Panc1 (cell line): ENCODE measurements at places on chromosomes 5 and 9. TPM values are rescaled to one million over a fixed set of nuclear protein-coding genes. Genes with fewer than 3 reads are reported as not detected.

The C5orf22 gene
- 39.0 TPM for total RNA-seq

The NFIL3 gene
- 13.3 TPM for total RNA-seq

- DNase-seq: no peak
- H3K4me1 ChIP-seq: peaks cover 16% of the 10 kb centered on the region
- H3K36me3 ChIP-seq: peaks cover 7% of the 10 kb centered on the region; the same call in 1 of the 2 replicates
- H3K27ac ChIP-seq: peak overlapping the region; percentile 74
- peak overlapping the region; percentile 70 for H3K4me3 ChIP-seq
- no peaks in the 10 kb centered on the region for H3K27me3 ChIP-seq
Measured at GRCh38 chr9:127898433-127899127, 823 bp downstream of the ST6GALNAC6 start.

- no peaks in the 10 kb centered on the region for H3K4me1 ChIP-seq
- no peak overlapping the region for H3K4me3 ChIP-seq
Measured at GRCh38 chr9:130286072-130286770, 20.7 kb downstream of the HMCN2 start.

GRCh38 chr5:9519537-9519936 lies 26.3 kb downstream of the SEMA5A start:
- no peak overlapping the region for H3K27ac ChIP-seq
- no peak for DNase-seq
- H3K36me3 ChIP-seq: no peaks in the 10 kb centered on the region
- no peaks in the 10 kb centered on the region for H3K27me3 ChIP-seq
- H3K4me1 ChIP-seq: no peaks in the 10 kb centered on the region

DNA sequence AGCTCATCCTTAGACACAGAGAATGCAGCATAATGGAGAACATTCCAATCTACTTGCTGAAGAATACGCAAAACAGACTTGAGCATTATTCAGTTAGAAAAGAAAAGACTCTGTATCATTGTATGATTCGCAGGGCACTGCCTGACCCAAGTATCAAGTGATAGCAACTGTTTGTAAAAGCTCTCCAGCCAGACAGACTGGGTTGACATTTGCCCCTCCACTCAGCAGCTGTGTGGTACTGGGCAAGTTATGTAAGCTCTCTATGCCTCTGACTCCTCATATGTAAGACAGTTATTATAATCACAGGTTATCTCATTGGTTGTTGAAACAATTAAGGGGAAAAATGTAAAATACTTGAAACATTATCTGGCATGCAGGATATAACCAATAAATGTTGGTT lies 505.0 kb downstream of the ELAVL2 start:
- H3K27ac ChIP-seq: no peak overlapping the region
- no peaks in the 10 kb centered on the region for H3K4me1 ChIP-seq
- DNase-seq: no peak
- H3K4me3 ChIP-seq: no peak overlapping the region
- H3K36me3 ChIP-seq: no peaks in the 10 kb centered on the region
- no peaks in the 10 kb centered on the region for H3K27me3 ChIP-seq
